ENCODE measurements at places on chromosomes 13 and 19. TPM values are rescaled to one million over a fixed set of nuclear protein-coding genes. Genes with fewer than 3 reads are reported as not detected.
A peak's percentile ranks its signal among the peaks of the same experiment; 100 is the strongest.

DNA sequence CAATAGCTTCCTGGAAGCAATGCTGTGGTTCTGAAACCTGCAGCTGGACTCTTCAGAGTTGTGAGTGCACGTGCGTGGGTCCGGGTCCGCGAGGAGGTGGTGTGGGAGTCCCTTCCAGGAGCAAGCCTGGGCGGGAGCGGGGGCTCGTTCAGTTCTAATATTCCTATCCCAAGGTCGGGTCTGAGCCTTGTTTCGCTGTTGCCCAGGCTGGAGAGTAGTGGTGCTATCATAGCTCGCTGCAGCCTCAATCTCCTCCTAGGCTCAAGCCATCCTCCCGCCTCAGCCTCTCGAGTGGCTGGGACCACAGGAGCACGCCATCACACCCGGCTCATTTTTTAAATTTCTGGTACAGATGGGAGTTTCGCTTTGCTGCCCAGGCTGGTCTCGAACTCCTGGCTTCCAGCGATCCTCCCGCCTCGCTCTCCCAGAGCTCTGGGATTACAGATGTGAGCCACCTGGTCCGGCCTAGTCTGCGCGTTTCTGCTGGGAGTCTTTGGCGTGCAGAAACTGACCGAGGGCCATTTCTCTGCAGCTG is 625 bp downstream of the ZFP82 start:
- H3K36me3 ChIP-seq: no peaks in the 10 kb centered on the region
- H3K4me3 ChIP-seq: peak overlapping the region; percentile 51

Gene SMIM44
- total RNA-seq: not detected

Gene TMEM255B
- total RNA-seq: 0.61 TPM

Gene KIR2DL1
- total RNA-seq: not detected

Gene UPK1A
- total RNA-seq: 0.65 TPM
